Transverse colon (tissue), 4 donors: ENCODE measurements at places on chromosomes 1 and 21. TPM values are rescaled to one million over a fixed set of nuclear protein-coding genes. Genes with fewer than 3 reads are reported as not detected.
A peak's percentile ranks its signal among the peaks of the same experiment; 100 is the strongest.

DNA sequence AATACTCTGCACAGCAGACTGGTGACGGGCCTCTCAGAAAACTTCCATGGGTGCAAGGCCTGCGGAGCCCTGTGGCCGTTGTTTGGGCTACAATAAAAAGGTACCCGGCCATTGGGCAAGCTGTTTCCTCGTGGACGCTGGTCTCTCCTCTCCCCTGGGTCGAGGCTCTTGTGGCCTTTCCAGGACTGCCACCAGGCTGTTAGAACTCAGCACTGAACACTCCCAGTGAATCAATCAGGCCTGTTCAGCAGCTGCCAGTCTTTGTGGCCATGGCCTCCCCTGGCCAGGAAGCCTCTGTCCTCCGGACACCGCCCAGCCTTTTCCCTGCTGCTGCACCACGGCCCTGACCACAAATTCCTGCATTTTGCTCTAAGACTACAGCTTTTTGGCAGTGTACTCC lies 33.0 kb upstream of the ACTRT2 start:
- no peak for DNase-seq

DNA sequence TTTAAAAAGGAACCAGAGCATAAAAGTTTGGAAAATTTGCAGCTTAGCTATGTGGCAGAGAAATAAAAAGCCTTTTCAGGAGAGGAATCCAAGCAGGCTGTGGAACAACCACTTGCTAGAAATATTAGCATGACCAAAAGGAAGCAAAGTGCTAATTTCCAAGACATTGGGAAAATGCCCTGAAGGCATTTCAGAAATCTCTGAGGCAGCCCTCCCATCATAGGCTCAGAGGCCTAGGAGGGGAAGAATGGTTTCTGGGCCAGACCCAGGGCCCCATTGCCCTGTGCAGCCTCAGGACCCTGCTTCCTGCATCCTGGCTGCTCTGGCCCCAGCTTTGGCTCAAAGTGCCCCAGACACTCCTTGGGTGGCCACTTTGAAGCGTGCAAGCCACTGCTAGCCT lies 56.8 kb downstream of the TENT5C start:
- no peak for DNase-seq

DNA sequence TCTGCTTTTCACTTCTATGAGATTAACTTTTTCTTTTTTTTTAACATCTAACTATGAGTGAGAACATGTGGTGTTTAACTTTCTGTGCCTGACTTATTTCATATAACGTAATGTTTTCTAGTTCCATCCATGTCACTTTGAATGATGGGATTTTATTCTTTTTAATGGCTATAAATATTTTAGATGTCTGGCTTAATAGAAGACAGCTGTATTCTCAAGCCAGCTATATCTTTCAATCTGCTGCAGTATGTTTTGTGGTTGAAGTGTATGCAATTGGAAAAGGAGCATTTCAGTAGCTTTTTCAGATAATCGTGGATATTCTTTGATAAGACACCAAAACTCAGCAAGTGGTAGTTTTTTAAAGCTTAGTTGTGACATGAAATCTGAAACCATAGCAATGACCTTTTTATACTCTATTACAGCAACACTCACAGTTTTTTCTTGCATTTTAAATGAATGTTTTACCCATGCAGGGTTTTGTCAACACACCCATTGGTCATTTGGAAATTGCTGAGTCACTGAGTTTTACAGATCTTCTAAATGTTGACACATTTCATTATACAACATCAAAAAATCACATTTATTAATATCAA lies 5.7 kb upstream of the SVBP start:
- no peak for DNase-seq

DNA sequence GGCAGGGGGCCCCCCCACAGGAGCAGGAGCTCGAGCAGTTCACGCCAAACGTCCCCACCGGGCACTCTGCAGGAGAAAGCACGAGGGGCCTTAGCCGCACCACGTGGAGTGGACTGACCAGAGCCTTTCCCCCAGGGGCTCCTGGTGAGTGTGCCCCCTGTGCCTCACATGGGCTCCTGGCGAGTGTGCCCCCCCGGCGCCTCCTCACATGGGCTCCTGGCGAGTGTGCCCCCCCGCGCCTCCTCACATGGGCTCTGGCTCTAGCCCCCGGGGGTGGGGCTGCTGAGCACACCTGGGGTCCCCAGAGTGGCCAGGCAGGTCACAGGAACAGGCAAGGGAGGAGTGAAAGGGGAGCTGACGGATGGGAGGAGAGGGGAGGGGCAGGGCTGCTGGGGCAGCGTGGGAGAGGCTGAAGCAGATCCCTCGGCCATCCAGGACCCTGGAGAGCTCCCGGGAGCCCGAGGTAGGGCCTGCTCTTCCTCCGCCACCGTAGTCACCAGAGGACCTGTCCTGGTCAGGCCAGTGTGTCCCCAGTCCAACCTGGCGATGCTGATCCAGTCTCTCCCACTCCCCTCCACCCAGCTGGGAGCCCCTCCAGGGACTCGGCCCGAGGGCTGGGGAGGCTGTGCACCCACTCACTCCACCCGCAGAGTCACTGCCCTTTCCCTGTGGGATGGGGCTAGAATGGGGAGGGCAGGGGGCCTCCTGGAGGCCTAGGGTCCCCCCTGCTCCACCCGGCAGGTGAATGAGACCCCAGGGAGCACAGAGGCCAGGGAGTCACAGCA lies 47.6 kb downstream of the ARHGEF16 start:
- peak; percentile 21 for DNase-seq

DNA sequence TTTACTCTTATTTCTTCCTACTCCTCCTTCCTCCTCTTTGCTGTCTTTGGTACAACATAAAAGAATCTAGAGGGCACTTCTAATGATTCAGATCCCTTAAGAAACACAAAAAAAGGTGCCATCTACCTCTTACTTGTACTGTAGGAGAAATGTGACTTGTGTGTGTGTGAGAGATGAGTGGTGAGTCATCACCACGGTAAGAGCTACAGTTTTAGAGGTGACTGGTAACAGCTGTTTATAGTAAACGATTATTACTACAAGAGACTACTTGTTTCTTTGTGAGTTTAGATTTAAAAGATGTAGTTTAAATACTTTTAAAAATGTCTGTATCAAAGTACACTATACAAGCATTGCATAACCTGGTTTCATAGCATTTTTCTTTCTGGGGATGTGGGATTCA lies 40.4 kb downstream of the SLC35D1 start:
- DNase-seq, result no peak

GRCh38 chr1:89286549-89287180 lies 14.0 kb upstream of the GBP5 start:
- DNase-seq, result no peak

GBP4 gene
- 1.00 TPM for total RNA-seq

SHC1 gene
- 103 TPM for total RNA-seq

CBR3 gene
- 5.1 TPM for total RNA-seq

SLC9C2 gene
- total RNA-seq, result not detected
